Heart right ventricle (tissue), 16 donors: ENCODE measurements at places on chromosomes 6 and 20.

GRCh38 chr6:47044397-47044796 is 2.3 kb upstream of the ADGRF1 start:
- DNase-seq, result no peak

GRCh38 chr20:35635652-35636051 is 20.0 kb downstream of the SPAG4 start:
- DNase-seq, result no peak

DNA sequence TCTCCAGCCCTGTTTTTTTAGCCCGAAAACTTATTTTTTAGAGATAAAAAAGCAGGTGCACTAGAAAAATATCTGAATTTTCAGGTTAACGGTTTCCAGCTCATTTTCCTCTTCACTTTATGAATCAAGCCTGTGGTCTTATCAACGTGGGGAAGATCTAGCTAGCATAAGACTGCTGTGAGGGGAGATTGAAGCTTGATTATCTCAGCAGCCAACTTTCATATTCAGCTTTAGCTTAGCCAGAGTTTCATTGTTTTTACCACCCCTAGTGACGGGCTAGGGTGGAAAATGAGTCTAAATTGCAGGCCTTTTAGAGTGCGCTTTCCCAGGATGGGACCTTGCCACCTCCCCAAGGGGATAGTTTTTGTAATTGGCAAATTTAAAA is 11.9 kb upstream of the RBM38 start:
- DNase-seq, result no peak

DNA sequence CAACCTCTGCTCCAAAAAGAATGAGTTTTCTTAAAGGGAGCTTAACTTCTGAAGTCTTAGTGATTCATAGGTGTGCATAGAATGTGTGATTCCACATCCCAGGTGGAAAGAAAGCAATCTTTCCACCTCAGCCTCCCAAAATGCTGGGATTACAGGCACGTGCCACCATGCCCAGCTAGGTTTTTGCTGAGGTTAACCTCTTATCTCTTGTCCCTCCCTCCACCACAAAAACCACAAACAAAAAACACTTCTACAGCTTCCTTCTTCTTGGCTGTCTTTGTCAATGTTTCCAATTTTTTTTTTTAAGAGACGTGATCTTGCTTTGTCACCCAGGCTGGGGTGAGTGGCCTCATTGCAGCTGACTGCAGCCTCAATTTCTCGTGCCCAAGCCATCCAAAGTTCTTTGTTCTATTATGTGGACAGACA is 8.1 kb upstream of the CSE1L start:
- DNase-seq, result no peak

- no peak for DNase-seq
These were observed 2.6 kb downstream of the TRERF1 start for GRCh38 chr6:42448927-42449659.
